CD4-positive, alpha-beta memory T cell (primary cell): ENCODE measurements at places on chromosomes 7 and 10.
A peak's percentile ranks its signal among the peaks of the same experiment; 100 is the strongest.

DNA sequence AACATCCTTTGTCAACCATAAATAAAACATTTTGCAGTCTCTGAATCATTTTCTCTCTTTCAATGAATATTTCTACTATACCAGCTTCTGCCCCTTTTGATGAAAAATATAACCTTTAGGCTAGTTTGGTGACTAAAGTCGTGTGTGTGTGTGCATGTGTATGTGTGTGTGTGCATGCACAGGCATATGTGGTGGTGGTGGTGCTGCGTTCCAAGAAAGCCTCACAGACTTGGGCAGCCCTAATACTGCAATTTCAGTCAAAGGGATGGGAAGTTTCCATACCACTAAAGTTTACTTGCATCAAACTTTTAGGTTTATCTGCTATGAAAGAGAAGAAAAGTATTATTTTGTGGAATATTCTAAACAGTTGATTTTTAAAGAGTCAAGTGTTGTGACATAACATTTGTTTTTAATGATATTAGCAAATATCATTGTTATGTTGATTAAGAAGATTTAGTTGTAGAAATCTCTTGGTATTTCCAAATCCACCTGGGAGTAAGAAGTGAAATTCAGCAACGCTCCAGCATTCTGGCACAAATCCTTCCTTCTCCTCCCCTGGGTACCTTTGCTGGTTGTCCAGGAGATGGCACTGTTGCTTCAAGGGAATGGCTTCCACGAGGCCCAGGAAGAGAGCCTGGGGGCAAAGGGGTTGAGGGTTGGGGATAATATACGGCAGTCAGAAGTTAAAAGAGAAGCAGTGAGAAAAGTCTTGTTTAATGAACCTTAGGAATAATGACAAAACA lies 41.5 kb downstream of the ASB4 start:
- no peak for DNase-seq

GRCh38 chr7:311131-311680 lies 21.2 kb downstream of the FOXL3 start:
- DNase-seq: no peak

DNA sequence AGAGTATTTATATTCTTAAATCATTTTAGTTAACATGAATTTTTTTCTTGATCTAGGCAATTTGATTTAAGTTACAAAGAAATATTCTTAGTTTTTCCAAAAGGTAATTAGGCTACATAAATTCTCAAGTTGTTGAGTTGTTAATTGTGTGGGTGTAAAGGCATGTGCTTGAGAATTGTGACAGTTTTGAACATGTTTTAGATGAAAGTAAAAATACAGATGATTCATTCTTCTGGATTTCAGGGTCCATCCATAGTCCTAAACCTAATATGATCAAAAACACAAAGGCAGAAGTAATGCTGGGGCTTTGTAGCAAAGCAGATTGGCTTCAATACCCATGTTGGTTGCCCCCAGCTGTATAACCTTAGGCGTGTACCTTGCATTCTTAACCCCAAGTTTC lies 127.9 kb downstream of the CPED1 start:
- no peak for DNase-seq

DNA sequence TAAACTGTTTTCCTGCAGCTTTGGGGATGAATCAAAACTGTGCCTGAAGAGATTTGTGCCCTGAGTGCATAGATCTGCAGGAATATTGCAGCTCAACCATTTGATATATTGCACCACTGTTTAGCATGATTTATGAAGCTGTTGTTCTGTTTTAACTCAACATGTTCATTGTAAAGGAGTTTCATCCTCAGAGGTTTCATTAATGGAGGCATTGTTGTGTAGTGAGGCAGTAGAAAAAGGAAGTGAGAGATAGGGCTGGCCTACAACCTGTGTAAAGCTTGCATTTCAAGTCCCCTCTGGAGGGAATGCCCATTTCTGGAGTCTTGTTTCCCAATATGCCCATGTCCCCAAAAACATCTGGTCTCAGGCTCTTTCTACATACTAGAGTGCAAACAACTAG lies 67.5 kb downstream of the DNAJC12 start:
- no peak for DNase-seq

GRCh38 chr10:60964257-60965235 lies 20.6 kb upstream of the RHOBTB1 start:
- peak; percentile 33 for DNase-seq

DNA sequence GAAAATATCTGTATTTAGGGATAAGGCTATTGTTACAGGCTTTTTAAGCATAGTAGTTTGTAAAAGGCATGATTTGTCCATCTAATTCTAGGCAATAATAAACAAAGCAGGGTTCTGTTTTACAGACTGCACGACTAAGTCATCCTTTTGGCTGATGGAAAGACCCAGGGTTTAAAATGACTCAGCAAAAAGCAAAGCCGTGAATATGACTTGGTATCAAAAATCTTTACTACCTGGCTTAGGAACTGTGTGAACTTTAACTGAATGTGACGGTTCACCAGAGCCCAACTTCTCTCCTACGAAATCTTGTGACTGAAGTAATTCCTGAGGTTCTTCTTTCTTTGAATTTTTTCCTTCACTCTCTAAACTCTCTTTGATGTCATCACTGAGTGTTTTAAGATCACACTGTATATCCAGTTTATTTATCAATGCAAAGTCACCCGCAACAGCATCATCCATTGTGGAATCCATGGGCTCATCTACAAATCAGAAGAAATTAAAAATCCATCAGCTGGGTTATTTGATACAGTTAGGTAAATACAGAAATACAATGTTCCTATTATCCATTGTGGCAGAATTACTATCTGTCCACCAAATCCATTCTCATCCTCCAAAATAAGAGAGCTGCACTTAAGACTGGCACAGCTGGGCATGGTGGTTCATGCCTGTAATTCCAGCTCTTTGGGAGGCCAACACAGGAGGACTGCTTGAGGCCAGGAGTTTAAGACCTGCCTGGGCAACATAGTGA lies 17.0 kb downstream of the ATE1 start:
- DNase-seq: no peak

GRCh38 chr10:130958981-130959751 lies 352.4 kb downstream of the TCERG1L start:
- DNase-seq: no peak

DNA sequence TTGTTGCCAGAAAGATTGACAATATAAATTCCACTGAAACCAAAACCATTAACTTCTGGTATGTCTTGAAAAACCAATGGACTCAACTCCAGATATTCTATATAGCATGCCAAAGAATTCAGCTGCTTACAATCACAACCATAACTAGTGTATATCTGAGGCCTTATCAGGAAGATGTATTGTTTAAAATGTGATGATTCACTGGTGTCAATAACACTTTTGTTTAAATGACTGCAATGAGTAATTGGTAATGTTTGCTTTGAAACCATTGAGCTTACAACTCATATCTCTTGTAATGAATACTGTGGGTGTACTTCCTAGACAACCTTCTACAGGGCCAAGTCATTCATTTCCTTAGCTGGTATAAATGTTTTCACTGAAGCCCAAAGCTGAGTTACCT lies 727.9 kb upstream of the KCND2 start:
- DNase-seq: no peak

- no peak for DNase-seq
These were observed 54.4 kb upstream of the PDSS1 start for GRCh38 chr10:26642896-26643653.

- no peak for DNase-seq
These were observed 146.2 kb downstream of the ICA1 start for GRCh38 chr7:8115547-8116402.

GRCh38 chr7:154841731-154842331 lies 161.1 kb downstream of the PAXIP1 start:
- no peak for DNase-seq

GRCh38 chr7:74572301-74572979 lies 85.1 kb upstream of the GTF2I start:
- no peak for DNase-seq

DNA sequence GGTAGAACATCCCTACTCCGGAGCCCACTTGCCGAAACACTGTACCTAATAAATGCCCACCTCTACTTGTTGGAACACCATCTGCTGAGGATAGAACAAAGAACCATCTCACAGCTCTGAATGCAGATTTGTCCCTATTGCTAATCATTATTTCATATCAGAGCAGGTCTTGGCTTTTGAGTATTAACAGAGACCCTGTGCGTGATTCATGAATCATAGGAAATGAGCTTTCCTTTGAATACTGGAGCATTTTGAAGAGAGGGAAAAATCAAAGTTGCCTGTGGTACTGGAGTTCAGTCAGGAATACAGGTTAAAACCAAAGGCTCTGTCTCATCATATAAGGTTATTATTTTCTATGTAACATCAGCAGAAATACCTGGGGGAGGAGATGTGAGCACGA lies 1132.3 kb downstream of the XPNPEP1 start:
- DNase-seq: no peak

DNA sequence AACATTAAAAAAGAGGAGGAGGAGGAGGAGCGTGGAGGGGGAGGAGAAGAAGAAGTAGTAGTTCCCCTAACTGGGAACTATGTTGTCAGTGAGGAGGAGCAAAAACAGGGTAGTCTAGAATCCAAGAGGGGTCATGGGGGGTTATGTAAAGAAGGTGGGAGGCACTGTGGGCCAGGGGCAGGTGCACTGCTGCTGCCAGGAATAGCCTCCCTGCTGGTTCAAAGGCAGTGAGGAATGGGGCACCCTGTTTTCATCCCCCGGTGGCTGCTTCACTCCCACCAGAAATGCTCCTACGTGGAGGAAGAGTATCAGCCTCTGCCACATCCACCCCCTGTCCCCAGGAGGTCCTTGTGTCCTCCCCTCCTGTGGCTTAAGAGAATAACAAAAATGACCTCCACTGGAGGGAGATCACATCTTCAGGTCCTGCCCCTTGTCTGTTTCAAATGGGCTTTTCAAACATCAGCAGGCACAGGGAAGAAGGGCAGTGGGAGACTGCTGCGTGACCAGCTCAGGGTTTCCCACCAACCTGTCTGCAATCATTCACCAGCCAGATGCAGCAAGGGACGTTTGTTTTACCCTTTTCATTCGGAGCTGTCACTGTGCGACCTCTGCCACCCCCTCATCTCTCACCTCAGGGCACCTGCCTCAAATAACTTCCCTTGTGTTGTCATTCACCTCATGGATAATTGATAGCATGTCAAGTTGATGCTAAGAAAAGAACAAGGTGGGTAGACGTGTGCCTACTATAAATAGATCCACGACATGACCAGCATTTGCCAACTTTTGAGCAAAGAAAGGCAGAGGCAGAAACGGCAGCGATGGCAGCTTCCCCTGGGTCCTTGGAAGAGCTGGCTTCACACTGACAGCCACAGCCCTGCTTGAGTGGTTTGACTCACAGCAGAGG lies 92.6 kb downstream of the DGKI start:
- DNase-seq: no peak

DNA sequence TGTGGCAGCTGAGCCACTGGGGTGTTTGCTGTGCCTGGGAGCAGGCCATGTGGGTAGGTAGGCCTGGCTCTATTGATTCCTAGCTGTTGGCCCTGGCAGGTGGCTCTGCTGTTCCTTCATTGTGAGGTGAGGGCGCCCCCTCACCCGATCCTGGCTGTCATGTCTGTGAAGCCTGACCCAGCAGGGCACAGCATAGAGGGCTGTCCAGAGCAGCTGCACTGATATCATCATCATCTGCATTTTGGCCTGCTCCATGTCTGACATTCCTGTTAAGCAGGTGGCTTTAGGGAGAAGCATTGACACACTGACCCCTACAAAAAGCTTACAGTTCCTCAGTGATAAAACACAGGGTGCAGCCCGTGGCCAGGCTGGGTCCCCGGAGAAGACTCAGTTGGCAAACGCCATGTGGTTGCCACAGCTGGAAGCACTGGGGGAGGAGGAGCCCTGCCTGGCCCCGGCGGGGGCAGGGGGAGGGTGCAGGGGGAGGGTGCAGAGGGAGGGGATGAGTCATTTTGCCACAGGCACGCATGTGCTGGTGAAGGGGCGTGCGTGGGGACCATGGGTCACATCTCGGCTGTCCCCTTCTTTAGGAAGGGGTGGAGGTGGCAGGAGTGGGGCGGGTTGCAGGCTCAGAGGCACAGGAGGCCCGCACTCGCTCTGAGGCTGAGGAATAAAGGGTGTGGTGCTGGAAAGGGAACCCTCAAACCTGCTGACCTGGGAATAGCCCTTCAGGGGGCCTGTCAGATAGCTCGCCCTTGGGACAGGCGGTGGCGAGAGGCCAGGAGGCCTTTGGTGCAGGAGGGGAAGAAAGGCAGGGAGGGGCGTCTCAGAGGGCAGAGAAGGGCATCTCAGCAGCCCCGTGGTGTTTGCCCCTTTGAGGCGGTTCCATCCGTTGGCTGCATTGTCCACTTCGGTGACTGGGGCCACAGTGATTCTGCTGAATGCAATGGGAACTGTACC lies 31.6 kb downstream of the IKZF1 start:
- DNase-seq: peak; percentile 66

- no peak for DNase-seq
These were observed 172.4 kb upstream of the MKI67 start for GRCh38 chr10:128298587-128298986.

DNA sequence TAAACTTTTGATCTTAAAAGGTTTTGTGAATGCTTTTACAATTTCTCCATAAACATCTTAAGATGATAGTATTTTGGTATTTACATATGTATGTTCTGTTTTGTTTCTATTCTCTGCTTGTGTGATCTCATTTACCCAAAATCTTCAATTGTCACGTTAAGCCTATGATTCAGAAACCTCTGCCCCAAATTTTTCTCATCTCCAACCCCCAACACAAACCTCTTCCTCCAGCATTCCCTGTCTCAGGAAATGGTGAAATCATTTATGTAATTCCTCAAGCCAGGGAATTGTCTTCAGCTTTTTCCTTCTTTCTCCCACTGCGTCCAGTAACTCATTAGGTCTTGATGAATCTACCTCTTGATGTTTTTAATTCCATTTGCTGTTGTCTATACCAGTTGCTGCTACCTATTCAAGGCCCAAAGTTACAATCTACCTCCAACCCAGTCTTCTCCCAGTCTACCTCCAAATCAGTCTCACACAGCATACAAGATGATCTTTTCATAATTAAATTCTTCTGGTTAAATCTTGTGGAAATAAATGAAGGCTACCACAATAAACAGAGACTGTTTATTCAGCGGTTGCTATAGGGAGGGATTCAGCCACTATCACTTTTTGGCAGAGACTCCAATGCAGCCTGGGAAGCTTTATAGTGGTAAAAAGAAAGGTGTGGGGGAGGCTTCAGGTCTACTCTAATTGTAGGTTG lies 5.8 kb downstream of the CFAP69 start:
- no peak for DNase-seq

GRCh38 chr7:132117181-132117580 lies 459.1 kb downstream of the PLXNA4 start:
- no peak for DNase-seq

GRCh38 chr7:467856-468545 lies 51.6 kb downstream of the PDGFA start:
- no peak for DNase-seq

DNA sequence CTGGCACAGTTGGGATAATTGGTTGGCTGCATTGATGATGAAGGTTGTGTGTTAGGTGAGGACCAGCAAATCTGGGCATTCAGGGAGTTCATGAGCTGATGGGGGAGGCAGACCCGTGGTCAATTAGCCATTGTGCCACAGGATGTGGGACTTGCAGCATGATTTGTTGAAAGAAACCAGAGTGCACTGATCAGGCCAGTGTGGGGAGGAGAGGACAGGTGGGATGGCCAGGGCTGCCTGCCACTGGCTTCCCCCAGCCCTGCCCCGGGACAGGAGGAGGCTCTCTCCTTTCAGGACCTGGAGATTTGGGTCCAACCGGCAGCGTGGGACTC lies 4.3 kb downstream of the CLIP2 start:
- no peak for DNase-seq

GRCh38 chr10:82621680-82622079 lies 746.7 kb downstream of the NRG3 start:
- DNase-seq: no peak

- DNase-seq: no peak
These were observed 3.6 kb downstream of the YWHAG start for GRCh38 chr7:76354981-76355730.

- no peak for DNase-seq
These were observed 23.5 kb downstream of the TRIM24 start for GRCh38 chr7:138483531-138483930.

GRCh38 chr7:44693641-44694313 lies 54.9 kb upstream of the ZMIZ2 start:
- DNase-seq: no peak
